Mesenteric fat pad (tissue), 1 donor: ENCODE measurements at places on chromosomes 5 and 9. TPM values are rescaled to one million over a fixed set of nuclear protein-coding genes. Genes with fewer than 3 reads are reported as not detected.

DNA sequence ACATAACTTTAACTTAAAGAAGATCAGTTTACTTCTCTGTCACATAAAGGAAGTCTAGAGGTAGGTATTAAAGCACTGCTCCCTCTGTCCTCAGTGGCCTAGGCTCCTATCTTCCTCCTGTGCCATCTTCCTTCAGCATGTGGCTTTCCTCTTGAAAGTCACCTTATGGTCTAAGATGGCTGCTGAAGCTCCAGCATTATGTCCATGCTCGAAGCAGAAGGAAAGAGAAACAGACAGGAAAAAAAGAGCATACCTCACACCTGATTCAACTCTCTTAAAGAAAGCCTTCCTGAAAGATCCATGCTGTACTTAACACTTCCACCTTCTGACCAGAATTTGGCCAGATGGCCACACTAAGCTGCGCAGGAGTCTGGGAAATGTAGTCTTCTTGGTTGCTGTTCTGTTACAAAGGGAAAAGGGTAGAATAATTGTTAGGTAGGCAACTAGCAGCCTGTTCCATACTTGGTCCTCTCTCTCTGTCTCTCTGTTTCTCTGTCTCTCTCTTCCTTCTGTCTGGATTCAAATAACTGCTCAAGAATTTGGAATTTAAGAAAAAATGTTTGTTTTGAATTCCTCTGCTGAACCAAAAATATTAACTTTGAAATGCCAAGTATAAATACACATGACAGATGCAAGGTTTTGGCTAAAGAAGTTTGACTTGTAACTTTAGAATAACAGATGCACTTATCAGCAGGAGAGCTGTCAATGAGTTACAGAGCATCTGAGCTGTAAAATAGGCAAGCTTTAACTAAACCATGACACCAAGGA lies 16.0 kb downstream of the TMEM174 start:
- no peak for DNase-seq

PTGS1 gene
- 16.5 TPM for total RNA-seq

MRPL22 gene
- total RNA-seq = 38.8 TPM

DNA sequence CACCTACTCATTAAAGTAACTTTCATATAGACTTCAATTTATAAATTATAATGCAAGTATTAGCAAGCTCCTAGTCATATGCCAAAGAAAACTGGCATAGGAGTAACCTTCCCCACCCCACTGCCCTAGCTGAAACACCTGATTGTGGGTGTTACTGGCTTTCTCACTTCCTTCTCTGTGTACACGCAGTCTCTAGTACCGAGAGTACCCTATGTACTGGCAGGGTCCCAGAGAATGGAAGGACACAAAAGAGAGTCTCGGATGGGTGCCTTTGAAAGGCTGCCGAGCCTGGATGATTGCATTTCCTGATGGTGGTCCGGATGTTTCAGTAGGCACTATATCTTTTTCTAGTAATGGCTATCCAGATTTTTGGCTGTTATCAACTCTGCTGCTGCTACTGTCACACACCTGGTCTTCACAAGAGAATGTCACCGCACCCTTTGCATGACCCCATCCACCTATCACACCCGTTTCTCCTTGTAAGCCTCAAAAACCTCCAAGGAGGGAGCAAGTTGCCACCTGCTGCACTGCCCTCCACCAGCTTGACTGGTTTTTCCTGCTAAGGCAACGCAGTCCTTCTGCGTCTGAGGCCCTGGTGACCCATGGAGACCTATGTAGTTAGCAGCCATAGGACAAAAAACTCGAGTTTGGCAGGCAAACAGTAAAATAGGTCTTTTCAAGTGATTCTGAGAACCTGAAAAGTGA lies 53.8 kb upstream of the CLINT1 start:
- DNase-seq = peak; percentile 45

GRCh38 chr5:160837749-160838593 lies 14.0 kb downstream of the ATP10B start:
- DNase-seq = no peak

GRCh38 chr5:95365302-95366095 lies 25.7 kb upstream of the FAM81B start:
- no peak for DNase-seq

DNA sequence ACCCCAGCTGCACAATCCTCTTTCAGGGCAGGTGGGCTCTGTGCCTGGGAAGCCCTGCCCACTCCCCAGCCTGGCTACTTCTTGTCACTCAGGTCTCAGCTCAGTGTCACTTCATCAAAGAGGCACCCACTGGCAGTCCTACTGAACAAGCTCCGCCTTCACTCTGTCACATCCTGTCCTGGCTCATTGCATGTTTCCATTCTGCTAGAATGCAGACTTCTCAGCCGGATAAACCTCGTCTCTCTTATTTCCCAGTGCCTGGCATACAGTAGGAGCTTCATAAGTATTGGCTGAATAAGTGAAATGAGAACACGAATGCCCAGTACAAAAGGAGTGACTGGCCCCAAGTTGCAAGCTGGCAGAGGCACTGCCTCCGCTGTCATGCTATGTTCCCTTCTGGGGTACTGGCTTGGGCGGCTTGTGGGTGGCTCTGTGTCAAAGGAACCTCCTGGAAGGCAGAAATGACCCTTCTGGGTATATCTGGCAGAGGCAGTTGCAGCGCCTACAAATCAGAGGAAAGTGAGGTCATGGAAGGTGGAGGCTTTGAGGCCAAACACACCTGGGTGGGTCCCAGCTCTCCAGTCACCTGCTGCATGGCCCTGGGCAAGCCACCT lies 98.3 kb upstream of the PHYKPL start:
- DNase-seq = no peak

STPG3 gene
- not detected for total RNA-seq

- no peak for DNase-seq
These were observed 372.4 kb downstream of the KCNN2 start for GRCh38 chr5:114734238-114734637.

GRCh38 chr5:40570408-40571129 lies 109.1 kb upstream of the PTGER4 start:
- no peak for DNase-seq

- no peak for DNase-seq
These were observed 2041.4 kb upstream of the CDH9 start for GRCh38 chr5:29079771-29080170.

- DNase-seq = no peak
These were observed 724 bp downstream of the MACROH2A1 start for GRCh38 chr5:135398160-135398854.

GRCh38 chr5:61701877-61702602 lies 370.0 kb downstream of the ZSWIM6 start:
- DNase-seq = no peak

- no peak for DNase-seq
These were observed 50.9 kb downstream of the AP3B1 start for GRCh38 chr5:78243639-78244038.
